ENCODE measurements at places on chromosomes 6 and 20. TPM values are rescaled to one million over a fixed set of nuclear protein-coding genes. Genes with fewer than 3 reads are reported as not detected.

Gene FOXS1
- total RNA-seq = 4.3 TPM

Gene RPP40
- total RNA-seq = 10.8 TPM

Gene EDN1
- 18.4 TPM for total RNA-seq

Gene TUBB2B
- 2.2 TPM for total RNA-seq

Gene MRAP2
- 3.2 TPM for total RNA-seq

Gene TRIM40
- total RNA-seq = 0.19 TPM

Gene PHACTR3
- 1.2 TPM for total RNA-seq

Gene WFDC2
- total RNA-seq = 32.0 TPM

Gene CST4
- not detected for total RNA-seq

Gene EZR
- 199 TPM for total RNA-seq

Gene SDC4
- total RNA-seq = 191 TPM

Gene LCA5
- total RNA-seq = 15.4 TPM

Gene CTAGE9
- 10.3 TPM for total RNA-seq

Measured in testis (tissue), 5 donors.